ENCODE measurements at places on chromosomes 12 and 14. TPM values are rescaled to one million over a fixed set of nuclear protein-coding genes. Genes with fewer than 3 reads are reported as not detected.
A peak's percentile ranks its signal among the peaks of the same experiment; 100 is the strongest.

- no peak for DNase-seq
These were observed 26.0 kb upstream of the KRT78 start for GRCh38 chr12:52874573-52875435.

DNA sequence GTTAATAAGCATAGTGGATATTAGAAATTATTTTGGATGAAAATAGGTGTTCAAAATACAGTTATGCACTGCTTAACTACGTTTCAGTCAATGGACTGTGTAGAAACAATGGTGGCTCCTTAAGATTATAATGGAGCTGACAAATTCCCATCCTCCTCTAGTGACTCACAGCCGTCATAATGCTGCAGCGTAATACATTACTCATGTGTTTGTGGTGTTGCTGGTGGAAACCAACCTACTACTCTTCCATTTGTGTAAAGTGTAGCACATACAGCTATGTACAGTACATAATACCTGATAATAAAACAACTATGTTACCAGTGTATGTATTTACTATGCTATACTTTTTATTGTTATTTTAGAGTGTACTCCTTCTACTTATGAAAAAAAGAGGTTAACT lies 111.2 kb upstream of the TMCC3 start:
- DNase-seq: peak; percentile 50

GRCh38 chr12:49979016-49979586 lies 6.4 kb downstream of the AQP6 start:
- no peak for DNase-seq

GRCh38 chr12:92070864-92071445 lies 74.7 kb downstream of the BTG1 start:
- DNase-seq: no peak

DNA sequence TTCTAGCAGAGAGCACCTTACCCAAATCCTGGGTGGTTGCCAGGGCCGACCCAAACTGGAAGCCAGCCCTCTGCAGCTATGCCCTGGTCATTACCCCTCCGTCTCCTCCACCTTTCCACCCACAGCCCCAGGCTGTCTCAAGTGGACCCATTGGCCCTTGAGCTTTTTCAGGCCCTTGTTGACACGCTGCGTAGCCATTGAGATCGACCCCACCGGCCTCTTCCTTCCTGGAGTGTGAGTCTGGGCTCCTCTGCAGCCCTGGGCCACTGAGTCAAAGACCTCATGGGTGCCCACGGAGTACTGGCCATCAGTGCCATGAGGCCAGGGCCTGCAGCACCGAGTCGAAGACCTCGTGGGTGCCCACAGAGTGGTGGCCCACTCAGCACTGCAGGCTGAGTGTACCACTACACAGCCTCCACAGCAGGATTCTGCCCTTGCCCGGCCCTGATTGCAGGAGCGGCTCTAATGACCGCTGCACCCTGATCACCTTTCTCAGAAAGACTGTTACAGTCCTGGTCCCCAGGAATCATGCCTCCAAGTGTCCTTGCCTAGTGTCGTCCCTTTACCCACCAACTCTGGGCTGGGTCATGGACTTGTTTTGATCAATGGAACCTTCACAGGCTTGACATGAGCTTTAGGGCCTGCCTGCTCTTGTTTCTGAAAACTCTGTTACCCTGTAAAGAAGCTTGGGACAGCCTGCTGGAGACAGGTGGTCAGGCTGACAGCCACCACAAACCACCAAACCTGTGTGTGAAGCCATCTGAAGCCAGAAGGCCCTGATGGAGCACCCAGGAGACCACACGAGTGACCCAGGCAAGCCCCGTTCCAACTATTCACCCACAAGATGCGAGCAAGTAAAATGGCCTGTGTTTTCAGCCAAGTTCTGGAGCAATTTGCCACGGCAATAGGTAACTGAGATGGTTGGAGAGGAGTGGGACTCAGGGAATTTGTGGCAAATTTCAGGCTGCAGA lies 39.6 kb upstream of the TRAF3 start:
- no peak for DNase-seq

DNA sequence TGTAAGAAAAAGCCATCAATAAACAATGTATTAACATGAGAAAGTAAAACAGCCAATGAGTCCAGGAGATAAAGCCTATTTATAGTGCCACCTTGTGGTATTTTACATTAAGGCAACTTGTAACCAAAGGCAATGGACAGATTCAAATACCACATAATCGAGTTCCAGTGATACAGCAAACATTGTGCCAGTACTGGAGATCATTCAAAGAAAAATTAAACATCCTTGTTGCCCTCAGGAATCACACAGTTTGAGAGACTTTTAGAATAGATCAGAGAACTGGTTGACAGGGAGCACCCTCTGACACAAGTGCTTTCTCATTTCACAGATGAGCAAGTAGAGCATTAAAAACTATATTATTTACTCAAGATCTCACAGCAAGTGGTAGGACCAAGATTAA lies 98.1 kb downstream of the DDHD1 start:
- no peak for DNase-seq

DNA sequence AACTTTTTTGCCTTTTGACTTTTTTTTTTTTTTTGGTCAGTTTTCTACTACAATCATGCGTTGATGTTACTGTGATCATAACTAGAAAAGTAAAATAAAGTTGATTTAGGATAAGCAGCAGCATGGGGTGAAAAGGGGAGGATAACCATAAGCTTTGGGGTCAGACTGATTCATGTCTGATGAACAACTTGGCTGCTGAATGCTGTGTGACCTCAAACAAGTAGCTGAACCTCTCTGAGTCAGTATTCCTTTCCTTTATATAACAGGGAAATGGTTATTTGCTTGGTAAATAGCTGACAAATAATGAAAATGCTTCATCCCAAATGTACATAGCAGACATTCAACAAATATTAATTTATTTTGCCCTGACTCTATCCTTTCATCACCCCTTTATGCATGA lies 413.0 kb downstream of the VRK1 start:
- no peak for DNase-seq

DNA sequence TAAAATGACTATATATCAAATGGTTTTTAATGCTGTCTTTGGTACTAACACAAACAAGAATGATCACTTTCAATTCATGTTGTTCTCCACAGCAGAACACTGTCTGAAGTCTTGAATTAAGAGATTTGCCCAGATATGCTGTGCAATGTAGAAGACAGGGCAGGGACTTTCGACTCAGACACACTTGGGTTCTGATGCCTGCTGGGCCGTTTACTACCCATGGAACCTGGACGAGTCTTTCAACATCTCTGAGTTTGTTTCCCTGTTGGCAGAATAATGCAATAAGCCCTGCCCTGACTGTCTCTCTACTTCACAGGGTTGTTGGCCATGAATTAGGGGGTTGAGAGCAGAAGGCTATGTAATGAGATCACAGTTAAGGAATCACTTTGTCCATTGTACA lies 162.6 kb upstream of the TMPO start:
- peak; percentile 4 for DNase-seq

DNA sequence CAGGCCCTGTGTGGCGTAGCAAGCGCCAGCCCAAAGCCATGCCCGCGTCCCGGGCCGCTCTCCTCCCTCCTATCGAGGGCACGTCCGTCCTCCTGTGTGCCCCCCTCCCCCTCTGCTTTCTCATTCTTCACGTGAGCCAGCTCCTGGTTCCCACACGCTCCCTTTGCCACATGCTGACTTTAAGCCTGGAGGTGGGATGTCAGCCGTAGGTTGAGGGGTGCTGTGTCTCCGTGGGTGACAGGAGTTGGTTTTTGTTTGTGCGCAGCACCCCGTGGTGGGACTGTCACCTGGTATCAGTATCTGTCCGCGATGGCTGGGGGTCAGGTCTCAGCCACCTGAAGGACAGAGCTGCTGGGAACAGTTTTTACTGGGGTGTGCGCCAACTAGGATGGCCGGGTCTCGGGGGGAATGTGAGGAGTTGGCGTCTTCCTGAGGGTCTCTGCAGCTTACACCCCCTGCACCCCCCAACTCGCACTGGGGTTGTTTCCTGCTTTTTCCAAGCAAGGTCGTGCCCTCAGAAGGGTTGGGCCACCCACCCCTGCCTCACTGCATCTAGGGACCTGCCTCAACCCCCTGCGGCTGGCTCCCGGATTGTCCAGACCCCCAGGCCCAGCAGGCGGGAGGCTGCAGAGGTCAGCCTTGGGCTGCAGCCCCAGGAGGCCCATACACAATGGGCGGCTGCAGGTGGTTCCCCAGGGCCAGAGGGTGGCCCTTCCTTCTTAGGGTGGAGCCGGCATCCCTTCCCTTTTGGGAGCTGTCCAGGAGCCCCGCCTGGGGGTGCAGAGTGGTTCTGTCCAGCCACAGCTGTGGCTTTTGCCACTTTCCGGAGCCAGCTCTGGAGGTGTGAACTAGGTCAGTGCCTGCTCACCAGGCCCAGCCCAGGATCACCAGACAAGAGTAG lies 7.3 kb downstream of the ULK1 start:
- no peak for DNase-seq

- no peak for DNase-seq
These were observed 79.2 kb downstream of the FERMT2 start for GRCh38 chr14:52871606-52872005.

DNA sequence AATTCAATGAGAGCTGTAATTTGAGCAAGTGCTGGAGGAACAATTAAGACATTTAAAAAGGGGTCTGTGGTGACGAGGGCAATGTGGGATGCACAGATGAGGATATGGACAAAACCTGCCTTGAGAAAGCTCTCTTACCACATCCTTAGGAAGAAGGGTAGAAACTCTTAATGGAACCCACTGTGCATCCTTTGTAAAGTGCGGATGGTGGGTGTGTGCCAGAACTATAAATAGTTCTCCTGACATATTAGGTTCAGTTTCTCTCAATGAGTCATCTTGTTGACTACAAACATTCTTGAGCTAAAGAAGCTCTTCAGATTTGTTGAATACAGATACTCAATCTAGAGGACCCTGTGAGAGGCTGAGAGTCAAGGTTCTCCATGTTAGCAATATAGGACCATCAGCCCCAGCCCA lies 106.1 kb upstream of the ANO4 start:
- no peak for DNase-seq

GRCh38 chr14:64444984-64445845 lies 20.1 kb upstream of the AKAP5 start:
- no peak for DNase-seq

DNA sequence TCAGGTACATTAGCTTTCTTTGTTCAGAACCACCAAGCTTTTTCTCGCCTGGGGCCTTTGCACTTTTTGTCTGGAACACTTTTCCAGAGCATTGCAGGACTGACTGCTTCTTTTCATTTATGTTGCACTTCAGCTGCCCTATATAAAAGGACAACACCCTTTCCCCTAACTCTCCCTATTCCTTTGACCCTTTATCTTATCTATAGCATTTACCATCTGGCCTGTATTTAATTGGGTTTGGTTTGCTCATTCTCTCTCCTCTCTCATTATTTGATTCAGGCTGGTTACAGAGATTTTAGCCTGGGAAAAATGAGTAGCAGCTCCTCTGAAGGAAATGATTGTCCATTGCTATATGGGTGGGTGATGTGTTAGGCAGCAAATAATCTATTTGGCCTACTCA lies 165.4 kb downstream of the KICS2 start:
- no peak for DNase-seq

DNA sequence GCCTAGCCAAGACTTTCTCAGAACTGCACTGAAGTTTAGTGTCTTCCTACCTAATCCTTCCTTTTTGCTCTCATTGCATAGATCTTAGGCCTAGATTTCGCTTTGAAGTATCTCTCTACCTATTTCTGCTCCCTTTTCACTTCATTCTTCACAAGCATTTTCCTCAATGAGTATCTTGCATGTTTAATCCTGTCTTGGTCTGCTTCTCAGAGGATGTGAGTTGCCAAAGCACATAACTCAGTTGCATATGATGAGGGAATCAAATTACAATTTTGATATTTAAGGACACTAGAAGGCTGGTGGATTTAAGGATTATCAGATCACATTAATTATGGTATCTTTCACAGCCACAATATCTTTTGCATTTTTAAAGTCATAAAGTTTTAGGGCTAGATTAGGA lies 195.5 kb upstream of the DAAM1 start:
- DNase-seq: no peak

DNA sequence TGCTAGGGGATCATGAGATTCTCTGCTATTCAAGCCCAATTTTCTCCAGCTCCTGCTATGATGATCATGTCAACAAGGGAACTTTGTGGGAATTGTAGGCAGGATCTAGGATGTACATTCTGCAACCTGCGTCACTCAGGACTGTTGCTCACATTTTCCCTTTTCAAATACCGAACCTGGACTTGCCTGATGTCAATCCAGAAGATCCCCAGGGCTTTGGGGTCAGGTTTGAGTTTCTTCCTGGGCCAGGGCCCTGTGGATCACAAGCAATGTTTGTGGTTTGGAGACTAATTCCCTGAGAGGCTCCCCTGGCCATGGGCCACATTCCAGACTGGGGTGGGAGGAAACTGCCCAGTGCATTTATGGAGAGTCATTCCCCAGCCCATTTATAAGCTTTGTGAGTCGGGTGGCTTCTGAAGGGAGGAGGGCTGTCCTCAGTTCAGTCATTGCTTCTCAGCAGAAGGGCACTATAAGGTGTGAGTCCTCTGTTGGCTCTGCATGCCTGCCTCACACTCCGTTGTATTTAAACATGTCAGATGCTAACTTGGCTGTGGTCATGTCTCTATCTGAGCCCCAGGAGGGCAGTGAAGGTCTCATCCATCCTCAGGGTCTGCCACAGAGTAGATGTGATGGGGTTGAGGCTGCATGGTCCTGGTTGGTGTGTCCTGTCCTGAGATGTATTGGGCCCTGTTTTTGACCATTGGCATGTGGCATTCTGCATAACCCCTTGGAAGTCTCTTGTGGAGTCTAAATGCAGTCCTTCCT lies 6.5 kb downstream of the KRT86 start:
- peak; percentile 96 for DNase-seq

GRCh38 chr14:58054100-58054499 lies 97.9 kb downstream of the ARMH4 start:
- DNase-seq: no peak

The GPR135 gene
- 0.32 TPM for polyA plus RNA-seq

The CYP46A1 gene
- polyA plus RNA-seq: 0.01 TPM

The GDF3 gene
- polyA plus RNA-seq: not detected

The OSBPL8 gene
- polyA plus RNA-seq: 33.7 TPM

The PRB2 gene
- 0.18 TPM for polyA plus RNA-seq

Data from keratinocyte (primary cell).